ENCODE measurements at places on chromosomes 3 and 15. TPM values are rescaled to one million over a fixed set of nuclear protein-coding genes. Genes with fewer than 3 reads are reported as not detected.

TRIM42 gene
- not detected for total RNA-seq

CD80 gene
- total RNA-seq = not detected

DNA sequence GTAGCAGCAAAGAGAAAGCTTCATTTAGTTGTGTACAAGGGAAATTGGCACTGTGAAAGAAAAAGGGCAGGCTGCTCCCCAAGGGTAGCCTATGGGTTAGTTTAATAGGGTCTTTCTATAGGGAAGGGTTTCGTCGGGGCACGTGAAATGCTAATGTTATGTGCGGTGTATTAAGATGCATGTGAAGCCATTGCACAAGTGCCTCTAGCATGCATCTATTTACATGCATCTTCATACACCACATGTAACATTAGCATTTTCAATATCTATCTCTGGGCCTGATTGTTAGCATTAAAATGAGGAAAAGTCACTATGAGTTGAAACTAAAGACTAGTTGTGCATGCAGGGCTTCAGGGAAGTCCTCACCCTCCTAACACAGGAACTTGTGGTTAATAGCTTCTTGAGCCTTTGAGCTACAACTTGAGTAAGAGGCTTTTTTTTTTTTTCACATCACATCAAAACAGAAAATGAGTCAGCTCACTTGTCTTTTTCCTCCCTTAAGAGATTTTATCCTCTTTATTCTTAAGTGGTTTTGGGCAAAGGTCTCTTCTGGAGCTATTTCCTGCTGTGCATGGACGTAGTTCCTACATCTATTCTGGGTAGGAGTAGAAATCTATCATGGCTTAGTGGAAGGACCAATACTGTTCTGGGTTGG, 613.4 kb downstream of the ZPLD1 start:
- no peak for DNase-seq

GRCh38 chr3:74053970-74054516, 429.3 kb upstream of the PDZRN3 start:
- DNase-seq = no peak
